ENCODE measurements at places on chromosomes 1 and 21.
A peak's percentile ranks its signal among the peaks of the same experiment; 100 is the strongest.

GRCh38 chr1:147849098-147849895 lies 53.3 kb upstream of the GJA8 start:
- DNase-seq: no peak

GRCh38 chr21:27419153-27419552 lies 452.3 kb upstream of the ADAMTS5 start:
- no peak for DNase-seq

GRCh38 chr1:39908534-39908933 lies 6.8 kb upstream of the MYCL start:
- no peak for DNase-seq

DNA sequence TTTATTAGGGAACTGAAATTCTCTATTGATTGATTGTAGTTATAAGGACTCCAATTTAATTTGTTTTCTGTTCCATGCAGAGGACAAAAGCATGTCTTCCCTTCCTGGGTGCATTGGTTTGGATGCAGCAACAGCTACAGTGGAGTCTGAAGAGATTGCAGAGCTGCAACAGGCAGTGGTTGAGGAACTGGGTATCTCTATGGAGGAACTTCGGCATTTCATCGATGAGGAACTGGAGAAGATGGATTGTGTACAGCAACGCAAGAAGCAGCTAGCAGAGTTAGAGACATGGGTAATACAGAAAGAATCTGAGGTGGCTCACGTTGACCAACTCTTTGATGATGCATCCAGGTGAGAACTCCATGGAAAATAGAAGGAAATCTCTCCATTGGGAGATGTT lies 1.5 kb downstream of the SETDB1 start:
- DNase-seq: no peak

DNA sequence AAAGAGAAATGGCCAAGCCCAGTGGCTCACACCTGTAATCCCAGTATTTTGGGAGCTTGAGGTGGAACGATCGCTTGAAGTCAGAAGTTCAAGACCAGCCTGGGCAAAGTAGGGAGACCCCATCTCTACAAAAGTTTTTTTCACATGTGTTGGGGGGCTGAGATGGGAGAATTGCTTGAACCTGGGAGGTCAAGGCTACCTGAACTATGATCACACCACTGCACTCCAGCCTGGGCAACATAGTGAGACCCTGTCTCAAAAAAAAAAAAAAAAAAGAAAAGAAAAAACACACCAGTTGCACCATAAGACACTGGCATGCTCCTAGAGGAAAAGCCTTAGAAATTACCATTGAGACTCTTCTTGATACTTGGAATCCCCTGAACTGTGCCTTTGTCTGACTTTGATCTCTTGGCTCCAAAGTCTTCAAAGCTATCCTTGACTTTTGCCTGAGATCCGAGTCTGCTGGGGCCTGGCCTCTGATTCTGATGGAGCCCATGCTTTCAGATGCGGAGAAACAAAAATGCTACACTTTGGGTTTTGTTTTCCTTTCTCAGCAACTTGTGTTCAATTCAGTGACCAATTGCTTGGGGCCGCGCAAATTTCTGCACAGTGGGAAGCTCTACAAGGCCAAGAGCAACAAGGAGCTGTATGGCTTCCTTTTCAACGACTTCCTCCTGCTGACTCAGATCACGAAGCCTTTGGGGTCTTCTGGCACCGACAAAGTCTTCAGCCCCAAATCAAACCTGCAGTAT lies 33.7 kb downstream of the ATP5PO start:
- no peak for DNase-seq

DNA sequence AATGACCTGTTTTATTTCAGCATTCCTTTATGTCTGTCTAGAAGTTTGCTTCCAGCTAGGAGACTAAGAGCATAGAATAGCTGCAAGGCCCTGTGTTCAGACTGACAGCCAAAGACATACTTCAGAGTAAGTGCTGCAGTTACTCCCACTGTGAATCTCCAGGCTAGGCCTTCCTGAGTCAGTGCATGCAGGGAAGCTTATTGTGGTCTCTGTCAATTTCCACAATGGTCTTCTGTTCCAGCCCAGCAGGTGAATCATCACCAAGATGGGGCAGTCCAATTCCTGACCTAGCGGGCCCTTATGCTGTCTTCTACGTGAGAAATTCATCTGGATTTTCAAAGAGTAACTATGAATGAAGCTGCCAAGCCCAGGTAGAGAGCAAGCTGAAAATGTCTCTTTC lies 146.3 kb upstream of the C8B start:
- no peak for DNase-seq

DNA sequence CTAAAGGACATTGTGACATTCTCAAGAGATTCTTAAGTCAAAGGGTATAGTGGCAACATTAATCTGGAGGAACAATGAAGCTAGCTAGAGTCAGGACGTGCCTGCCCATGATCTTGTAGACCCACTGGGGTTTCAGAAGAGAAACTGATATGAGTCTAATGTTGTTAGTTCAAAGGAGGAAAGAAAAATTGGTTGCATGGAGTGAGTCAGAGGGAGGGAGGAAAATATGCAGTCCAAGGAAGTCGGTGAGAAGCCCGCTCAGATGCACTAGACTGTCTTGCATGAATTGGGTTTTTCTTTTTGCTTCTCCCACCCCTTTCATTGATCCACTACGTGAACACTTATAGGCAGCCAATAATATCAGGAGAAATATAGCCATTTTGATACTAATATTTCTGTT lies 53.8 kb upstream of the SYT14 start:
- DNase-seq: no peak

- DNase-seq: no peak
Measured at GRCh38 chr1:205930799-205931281, 12.4 kb downstream of the SLC26A9 start.

DNA sequence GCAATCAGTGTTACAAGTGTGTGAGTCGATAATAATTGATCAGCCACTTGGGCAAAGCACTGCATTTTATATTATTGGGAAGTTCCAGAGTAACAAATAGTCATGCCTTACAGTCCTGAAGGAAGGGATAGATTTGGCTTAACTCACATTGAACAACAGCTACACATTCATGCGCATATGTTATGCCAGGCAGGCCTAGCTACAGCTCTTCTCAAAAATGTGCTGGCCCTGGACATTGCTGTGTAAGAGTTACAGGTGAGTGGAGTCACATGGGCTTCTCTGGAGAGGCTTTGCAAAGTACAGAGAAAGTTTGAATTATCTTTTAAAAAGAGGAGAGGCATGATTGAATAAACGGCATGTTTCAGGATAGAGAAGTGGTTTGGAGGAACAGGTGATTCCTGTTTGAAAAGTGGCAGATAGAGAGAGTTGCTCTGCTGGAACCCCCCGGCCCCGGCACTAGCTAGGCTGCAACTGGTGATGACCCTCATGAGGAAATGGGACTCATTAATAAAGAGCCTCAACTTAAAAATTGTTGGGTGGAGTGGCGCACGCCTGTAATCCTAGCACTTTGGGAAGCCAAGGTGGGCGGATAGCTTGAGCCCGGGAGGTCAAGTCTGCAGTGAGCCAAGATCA lies 200.6 kb downstream of the CRB1 start:
- no peak for DNase-seq

DNA sequence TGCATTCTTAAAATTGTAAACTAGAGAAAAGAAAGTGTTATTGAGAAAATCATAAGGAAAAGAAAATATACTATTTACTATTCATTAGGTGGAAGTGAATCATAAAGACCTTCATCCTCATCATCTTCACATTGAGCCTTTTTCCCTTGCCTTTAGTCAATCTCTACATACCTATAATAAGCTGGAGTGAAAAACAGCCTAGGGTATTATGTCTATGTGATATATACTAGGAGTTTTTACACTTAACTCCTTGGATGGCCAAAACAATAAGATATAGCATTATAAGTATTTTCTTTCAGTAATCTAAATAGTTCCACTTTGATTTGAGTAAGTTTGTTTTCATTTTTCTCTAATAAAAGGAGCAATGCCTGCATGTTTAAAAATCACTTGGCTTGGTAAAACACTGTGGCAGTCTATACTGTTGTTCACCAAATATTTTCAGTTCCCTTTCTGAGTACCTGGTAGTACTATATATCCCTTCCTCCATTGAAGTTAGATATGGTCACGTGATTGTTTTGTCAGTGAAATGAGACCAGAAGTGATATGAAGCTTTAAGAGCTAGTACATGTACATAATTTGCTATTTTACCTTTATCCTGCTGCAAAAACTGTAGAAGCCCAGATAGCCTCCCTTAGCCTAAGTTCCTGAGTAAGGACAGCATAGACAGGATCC lies 78.3 kb downstream of the CLEC20A start:
- no peak for DNase-seq

- no peak for DNase-seq
Measured at GRCh38 chr21:17640821-17641220, 28.1 kb upstream of the BTG3 start.

GRCh38 chr1:167683226-167683625 lies 38.6 kb upstream of the MPZL1 start:
- no peak for DNase-seq

DNA sequence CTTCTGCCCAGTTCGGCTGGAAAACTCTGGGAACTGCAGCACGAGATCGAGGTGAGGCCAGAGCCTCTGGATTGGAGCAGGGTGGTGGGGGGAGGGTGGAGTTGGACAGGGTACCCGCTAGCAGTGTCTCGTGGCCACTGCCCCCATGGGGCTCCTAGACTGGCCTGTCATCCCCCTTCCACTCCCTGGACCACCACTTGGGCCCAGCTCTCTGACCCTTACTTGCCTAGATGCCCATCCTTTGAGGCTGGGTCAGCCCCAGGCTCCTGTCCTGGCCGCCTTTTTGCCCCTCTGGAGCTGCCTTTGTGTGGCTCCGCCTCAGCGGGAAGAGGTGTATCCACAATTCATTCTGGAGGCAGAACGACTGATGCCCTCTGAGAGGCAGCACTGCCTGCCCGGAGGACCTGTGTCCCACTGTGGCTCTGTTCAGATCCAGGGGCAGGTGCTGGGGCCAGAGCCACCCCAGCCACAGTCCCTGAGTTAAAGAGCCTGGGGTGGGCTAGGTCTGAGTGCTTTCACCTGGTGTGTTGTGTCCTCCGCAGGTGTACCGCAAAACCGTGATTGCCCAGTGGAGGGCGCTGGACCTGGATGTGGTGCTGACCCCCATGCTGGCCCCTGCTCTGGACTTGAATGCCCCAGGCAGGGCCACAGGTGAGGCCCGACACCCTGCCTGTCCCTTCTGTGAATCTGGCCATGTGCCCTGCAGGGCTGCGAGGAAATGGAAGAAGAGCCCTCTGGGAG lies 17.7 kb downstream of the FAAH start:
- no peak for DNase-seq

DNA sequence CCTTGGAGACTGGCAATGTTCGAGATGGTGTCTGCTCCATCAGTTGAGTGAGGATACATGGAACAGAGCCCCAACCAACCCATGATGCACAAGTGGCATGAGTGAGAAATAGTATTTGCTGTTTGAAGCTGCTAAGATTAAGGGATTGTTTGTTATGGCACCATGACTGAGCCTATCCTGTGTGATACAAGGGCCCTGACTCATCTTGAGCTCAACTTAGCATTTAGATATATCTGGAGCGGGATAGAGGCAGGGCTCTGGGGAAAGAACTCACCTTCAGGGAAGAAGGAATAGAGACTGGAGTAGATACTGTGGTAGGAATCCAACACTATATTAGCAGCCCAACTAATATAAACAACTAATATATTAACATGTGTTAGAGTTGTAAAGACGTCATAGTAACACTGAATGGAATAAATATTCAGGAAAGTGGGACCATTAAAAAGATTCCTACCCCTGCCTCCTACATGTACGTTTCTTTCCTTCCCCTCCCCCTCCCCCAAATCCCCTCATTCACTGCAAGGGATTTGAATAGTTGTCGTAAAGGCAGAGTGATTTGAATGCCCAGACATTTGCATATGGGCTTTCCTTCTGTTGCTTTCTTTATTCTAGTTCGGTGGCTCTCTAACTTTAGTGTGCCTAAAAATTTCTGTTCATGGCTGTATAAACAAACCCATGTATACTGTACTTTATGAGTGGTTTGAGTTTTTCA lies 106.6 kb upstream of the POU3F1 start:
- DNase-seq: no peak

DNA sequence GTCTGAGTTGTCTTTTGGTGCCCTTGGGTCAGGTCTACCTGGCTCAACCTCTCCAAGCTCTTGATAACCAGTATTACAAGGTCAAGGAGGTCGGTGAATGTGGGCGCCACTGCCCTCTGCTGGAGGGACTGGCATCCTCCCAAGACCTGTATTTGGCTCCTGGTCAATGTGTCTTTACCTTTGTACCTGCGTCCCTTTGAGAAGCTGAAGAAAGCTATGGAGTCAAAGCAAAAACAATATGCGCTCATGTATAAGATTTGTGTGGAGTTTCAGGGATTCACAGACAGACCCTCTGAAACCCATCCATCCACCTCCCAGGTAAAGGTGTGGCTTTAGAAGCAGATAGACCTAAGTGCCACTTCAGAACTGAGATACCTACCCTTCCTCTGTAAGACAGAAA lies 61.8 kb upstream of the NBL1 start:
- peak; percentile 59 for DNase-seq

DNA sequence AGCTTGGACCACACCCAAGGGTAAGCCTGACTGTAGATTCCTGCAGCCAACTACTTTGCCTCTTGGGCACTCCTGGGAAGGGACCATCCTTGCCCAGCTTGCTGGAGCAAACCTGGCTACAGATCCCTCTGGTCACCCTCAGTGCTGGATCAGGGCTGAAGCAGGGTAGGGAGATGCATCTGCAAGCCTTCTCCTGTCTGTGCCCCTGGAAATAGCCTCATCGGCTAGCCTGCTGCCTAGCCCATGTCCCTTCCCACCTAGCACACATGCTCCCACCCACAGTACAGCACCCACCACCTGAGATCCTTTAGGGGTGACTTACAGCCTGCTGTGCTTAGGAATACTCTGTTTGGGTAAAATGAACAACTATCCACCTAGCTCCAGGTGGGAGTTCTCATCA lies 177.3 kb upstream of the HMGB4 start:
- no peak for DNase-seq

All from effector memory CD4-positive, alpha-beta T cell (primary cell).